ENCODE measurements at places on chromosomes 2 and 18.

DNA sequence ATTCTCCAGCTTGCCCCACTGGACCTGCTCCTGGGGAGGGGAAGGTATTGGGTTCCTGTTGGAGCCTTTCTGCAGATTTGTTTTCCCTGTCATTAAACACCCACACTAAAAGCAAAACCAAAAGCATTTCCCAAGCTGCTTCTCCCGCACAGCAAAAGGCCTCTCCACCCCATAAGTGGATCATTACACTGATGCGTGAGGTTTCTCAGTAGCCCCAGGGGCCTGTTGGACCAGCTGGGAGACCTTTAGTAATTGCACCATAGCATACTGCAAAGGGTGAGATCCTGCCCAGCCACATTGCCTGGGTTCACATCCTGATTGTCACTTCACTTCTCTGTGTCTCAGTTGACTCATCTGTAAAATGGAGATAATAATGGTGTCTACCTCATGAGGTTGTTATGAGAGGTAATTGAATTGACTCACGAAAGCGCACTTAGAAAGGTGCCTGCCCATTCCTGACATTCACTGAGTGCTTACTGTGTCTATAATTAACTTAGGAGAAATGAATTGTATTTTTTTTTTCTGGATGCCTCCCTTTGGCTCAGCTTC lies 43.9 kb downstream of the TOGARAM2 start:
- DNase-seq: no peak

DNA sequence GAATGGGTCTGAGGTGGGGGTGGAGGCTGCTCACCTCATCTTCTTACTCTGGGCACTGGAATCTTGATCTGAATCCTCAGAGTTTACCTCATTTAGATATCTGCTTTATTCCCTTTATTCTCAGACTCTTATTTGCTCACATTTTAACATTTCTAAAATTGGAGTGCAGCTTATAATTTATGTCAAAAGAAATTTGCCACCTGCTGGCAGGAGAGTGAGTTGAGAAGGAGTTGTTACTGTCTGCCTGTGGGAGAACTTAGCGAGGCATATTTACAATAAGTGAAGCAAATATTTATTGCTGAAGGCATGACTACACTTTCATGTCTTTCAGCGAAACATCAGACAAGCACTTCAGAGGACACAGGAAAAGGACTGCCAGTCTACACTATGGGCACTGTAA lies 16.4 kb upstream of the KIAA2012 start:
- DNase-seq: no peak

DNA sequence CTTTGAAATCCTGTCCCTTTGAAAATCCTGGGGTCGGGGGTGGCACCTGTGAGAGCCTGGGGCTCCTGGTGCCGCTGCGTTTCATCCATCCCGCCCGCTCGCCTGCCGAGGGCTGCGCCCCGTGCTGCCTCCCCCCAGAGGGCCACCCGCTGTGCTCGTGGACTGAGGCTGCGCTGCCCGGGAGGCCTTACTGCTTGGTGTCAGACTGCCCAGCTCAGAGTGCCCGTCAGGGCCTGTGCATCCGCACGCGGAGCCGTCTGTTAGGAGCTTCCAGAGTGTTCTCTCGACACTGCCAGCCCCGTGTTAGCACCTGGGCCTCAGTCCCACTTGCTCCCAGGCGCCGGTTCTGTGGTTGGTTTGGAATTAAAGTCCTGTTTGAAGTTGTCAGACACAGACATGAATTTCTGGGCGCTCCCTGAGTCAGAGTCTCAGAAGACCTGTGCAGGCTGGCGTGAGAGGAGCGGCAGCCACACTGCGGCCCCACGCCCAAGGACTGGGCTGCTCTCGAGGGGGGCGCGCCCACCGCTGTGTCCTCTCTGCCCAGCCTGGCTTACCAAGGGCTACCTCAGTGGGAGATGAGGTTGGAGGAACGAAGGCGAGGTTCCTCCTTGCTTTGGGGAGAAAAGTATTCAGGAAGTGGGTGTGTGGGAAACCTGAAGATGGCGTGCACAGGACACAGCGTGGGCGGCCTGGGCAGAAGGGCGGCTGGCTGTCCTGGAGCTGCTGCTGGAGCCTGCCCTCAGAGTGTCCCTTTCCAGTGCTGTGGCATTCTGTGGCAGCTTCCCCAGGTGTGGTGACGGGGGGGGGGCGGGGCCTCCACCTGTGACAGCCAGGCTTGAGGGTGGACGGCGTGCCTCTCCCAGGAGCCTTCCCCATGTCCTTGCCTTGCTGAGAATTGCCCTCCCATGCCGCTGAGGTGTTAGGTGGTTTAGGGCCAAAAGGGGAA lies 14.1 kb downstream of the DTYMK start:
- DNase-seq: no peak

DNA sequence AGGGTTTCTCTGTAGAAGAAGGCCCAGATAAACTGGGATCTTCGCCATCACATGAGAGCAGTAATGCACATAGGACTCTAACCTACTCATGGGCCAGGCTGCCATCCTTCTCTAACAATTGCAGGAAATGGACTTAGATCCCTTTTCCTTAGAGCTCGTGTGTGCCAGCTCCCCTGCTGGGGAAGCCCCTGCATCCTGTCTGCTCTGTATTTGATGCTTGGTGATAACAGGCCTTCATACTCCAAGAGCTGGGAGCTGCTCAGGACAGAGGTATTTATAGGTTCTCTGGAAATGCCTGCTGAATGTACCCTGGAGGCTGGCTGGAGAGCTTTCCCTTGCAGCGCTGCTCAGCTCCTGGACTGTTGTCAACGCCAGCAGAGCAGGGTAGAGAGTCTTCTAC lies 249.6 kb downstream of the MTX2 start:
- DNase-seq: no peak

GRCh38 chr2:232321156-232321816 lies 57.3 kb upstream of the ALPP start:
- DNase-seq: no peak

DNA sequence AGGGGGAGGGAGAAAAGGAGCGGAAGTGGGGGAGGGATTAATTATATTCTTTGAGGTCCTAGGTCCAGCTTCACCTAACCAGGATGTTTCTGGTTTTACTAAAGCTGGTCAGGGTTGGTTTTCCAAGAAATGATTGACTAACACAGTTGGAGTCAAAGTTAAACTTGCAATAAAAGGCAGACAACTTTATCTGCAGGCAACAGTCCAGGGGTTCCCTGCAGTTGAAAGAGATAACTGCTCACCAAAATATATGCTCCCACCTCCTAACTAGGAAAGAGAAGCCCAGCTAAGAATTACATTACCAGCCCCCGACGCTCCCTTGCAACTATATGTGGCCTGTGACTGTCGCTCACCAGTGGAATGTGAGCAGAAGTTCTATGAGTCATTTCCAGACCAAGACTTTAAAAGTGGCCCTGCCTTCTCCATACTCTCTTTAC lies 140.0 kb upstream of the PKDCC start:
- DNase-seq: no peak

DNA sequence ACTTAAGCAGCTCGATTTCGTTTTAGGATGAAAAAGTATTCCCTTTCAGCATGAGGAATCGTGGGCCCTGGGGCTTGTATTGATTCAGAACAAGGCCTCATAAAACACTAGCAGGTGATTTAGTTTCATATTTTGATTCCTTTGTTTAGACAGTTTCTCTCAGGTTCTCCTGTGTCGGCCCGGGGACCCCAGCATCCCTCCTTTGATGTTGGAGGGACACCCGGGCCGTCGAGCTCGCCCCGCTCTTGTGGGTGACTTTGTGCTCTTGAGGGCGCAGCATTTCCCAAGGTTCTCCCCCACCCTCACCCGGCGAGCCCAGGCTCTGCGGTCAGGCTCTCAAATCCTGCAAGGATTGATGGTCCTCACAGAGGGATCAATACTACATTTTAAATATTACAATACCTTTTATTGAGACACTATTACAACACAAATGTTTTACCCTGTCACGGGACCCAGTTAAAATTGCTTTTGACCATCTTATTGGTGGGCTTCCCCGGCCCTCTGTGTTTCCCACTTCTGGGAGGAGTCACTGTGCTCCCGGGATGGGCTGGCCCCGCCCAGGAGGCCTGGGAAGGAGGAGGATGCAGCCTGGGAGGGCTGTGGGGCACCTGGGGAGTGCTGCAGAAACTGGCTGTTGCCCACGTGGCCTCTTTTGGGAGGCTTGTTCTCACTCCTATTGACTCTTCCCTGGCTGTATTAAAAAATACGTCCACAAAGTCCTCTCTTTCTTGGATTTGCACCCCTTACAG lies 222.6 kb downstream of the INSIG2 start:
- DNase-seq: no peak

DNA sequence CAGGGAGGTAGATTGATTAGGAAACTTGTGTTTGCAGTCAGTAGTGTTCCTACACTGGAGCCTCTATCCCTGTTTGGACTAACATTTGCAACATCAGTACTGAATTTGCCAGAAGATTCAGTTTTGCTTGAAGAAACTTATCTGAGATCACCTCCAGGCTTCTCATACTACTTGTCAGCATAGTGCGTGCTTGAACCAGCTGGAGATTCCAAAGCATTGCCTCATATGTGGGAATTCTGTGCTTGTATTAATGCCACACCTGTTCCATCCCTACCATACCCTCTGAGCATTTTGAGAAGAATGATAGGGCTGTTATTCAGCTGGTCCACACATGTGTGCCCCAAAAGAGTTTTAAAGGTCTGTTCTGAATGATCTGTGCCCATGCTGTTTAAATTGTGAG lies 148.7 kb downstream of the RAPGEF4 start:
- no peak for DNase-seq

DNA sequence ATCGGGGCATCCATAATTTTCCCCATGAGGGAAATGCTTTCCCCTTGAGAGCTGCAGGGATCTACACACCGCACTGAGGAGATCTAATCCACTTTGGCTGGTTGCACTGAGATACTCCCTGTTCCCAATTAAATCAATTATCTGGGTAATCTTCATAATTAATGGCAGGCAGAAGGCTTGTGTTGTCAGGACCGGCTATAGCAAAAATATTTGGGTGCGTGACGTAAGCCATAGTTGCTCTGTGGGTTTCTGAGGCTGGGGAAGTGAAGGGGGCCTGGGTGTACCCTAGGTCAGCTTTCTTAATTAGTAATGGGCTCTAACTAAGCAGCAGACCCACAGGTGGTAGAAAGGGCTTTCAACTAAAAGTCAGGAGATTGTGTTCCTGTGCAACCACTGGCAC lies 62.8 kb upstream of the UPP2 start:
- no peak for DNase-seq

All from NCI-H446 (cell line).